ENCODE measurements at places on chromosomes 7 and 10.

DNA sequence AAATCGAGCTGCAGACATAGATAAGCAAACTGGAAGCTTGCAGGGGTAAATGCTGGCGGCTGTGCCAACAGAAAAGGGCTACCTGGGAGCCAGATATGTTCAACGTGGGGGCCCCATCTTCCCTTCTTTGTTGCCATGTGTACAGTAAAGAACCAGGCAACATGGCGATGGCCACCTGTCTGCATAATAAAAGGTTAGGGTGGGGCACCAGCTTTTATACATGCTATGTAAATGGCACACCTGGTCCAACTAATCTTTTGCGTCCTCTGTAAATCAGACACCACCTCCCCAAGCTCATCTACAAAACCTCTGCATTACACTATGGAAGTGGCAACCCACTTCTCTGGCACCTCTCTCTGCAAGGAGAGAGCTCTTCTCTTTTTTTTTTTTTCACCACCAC is 13.9 kb downstream of the BUD31 start:
- DNase-seq, result no peak

DNA sequence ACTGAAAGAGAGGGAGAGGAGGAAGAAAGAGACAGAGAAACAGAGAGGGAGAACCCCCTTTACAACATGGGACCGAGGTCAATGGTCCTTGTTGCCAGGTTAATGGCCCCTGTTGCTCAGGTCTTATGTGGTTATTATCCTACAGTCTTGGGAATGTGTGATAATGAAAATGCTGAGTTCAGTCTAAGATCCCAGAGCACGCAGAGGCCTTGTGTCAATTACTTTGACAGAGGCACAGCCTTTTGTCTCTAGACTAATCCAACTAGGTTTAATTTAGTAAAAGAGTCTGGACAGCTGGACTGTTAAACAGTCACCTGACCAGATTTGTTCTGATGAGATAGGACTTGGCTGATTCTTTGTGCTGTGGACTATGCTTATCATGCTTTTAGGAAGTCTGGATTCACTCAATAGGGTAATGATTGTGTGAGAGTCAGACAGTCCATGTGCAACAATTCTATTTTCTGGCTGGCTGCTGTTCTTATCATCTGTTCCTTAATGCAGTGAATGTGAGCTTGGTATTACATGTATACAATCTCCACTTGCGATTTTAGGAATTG is 157.4 kb upstream of the MAGI2 start:
- DNase-seq, result no peak

DNA sequence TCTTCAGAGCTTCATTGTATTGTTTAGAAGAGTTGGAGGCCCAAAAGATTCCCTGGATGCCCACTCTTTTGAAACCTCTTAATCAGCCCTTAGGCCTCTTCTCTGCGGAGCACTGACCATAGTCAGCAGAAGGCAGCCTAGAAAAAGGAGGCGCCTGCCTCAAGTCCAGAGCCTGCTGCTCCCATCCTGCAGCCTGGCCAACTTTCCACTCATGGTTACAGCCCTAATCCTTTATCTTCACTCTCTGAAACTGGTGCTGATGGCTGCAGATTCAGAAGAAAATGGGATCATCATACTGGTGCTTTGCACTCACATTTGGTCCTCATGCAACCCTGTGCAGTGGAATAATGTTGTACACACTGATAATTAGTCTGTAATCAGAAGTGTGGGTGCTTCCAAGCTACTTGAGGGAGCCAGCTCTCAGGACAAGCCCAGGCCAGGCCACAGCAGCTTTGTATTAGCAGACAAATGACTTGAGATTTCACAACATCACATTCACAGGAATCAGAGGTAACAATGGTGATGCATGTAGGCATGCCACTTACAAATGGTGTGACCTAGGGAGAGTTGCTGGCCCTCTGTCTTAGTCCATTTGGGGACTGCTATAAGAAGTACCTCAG is 272.9 kb downstream of the GALNT17 start:
- no peak for DNase-seq

DNA sequence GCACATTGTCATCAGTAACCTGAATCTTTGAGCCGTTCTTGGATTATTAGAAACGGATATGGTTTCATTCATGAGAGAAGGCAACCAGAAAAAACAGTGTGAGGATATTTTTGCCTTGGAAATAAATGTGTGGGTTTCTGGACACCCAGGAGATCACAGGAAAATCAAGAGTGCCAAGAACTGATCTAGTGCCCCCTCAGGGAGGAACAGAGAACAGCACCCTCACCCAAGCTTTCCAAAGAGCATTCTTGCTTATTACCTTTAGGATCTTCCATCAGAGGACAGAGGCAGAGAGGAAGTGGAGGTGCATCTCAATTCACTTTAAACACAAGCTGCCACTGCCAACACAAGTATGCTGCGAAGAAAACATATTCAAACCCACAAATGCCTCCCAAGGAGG is 851.5 kb upstream of the COBL start:
- DNase-seq, result no peak

DNA sequence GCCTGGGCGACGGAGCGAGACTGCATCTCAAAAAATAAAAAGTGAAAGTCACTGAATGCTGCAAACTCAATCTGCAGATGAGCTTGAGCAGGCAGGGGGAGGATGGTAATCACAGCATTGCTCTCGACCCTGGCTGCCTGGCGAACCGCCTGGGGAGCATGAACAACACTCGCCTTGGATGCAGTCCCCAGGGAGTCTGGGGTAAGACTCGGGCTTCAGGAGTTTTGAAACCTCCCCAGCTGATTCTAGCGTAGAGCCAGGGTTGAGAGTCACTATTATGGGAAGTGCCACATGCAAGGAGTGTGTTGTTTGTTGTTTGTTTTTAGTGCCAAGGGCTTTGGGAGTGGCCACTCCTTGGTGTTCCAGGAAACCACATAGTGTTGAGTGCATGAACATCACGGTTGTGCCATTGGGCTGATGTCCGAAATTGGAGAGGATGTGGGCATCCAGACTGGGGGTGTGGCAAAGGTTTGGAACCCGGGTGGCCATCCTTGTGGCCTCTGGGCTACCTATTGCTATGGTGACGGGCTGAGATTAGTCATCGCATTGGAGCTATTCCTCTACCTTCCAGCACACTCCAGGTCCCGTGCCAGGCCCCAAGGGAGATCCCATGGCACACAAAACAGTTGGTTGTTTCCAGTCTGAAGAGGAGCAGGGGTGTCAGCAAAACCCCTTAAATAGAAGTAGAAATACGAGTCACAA is 92.6 kb downstream of the RGS10 start:
- DNase-seq, result no peak

DNA sequence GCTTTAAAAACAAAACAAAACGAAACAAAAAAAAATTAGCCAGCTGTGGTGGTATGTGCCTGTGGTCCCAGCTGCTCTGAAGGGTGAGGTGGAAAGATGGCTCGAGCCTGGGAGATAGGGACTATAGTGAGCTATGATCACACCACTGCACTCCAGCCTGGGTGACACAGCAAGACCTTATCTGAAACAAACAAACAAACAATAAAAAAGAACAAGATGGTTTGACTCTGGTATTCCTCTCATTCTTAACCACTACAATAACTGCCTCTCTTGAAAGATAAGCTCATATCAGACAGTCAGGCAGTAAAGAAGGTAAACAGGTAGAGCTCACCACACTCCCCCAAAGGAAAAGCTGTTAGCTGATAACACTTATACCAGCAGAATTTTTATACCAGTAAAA is 14.1 kb upstream of the DUSP5 start:
- no peak for DNase-seq

GRCh38 chr10:128473911-128474310 is 347.7 kb upstream of the MKI67 start:
- DNase-seq, result no peak

DNA sequence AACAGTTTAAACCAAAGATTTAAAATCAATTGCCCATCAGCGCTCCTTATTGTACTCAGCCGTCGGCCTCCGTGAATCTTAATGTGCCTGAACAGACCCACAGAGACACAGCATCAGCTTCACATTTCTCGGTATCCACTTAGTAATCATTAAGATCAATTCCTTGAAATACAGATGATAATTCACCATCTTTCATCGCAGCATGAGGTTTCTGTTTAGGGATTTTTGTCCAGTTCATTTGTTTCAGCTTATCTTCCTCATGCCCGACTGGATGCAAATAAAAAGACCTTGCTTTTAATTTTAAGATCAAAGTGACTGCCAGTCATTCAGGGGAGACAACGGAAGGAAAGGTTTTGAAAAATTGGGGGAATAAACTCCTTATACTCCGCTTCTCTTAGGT is 207.8 kb downstream of the WDR37 start:
- DNase-seq, result no peak

GRCh38 chr7:20795361-20795760 is 8.7 kb upstream of the SP8 start:
- no peak for DNase-seq

DNA sequence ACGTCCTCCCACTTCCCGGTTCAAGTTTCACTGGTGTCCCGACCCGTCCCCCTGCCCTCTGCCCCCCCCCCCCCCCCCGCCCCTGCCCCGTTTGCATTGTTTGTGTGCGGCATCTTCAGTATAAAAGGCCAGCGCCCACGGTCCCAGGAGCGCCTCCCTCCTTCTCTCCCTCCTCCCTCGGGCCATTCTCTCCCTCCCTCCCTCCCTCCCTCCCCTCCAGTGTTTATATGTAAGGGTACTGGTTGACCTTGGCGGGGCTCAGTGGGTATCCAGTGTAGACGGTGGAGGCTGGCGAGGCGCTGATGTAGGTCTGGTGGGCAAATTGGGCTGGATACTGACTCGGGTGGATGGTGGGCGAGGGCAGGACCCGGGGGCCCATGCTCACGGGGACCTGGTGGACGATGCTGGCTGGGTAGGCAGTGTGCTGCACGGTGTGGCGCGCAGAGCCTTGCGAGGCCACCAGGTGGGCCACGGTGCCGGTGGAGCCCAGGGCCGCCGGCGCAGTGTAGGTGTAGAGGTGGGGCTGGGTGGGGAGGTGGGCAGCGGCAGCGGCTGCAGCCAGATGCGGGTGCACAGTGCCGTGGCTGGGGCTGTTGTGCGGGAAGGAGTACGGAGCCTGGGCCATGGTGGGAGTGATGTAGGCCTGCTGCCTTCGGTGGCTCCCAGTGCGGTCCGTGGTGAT is 49.4 kb downstream of the CLEC2L start:
- DNase-seq, result no peak

GRCh38 chr7:16758631-16759611 is 5.4 kb downstream of the TSPAN13 start:
- no peak for DNase-seq

DNA sequence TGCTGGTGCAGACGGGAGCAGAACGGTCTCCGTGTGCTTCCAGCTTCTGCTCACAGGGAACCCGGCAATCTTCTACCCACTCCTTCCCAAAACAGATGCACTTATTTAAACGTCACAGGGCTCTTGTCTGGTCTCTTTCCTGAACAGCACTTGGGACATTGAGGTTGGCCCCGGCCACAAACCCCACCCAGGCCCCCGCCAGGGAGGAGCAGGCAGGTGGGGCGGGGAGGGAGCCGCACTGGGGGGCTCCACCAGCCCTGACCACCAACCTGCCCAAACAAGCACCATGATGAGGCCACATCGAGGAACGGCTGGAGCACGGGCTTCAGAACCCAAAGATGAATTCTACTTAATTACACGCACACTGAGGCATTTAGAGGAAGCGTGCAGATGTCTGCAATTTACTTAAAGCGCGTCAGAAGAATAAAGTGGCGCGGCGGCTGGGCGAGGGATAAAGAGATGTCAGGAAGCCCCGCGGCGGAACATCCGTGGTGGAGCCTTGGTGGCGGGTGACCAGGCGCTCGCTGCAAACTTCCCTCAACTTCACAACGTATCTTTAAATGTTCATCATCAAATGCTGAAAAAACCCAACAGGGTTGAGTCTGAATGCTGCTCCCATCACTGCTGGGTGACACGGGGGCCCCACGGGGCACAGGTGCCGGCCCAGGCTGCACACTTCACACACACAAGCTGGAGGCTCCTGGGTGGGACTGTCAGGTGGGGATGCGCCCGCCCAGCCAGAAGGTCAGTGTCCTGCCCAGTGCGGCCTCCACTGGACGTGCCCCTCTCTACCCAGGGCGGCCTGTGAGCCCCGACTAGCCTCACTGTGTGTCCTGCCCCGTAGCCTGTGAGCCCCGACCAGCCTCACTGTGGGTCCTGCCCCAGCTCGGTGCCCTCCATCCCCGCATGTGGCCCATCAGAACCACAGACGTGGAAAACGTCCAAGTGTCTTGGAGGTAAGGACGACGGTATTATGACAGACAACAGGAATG is 279.2 kb downstream of the MAD1L1 start:
- DNase-seq, result no peak

DNA sequence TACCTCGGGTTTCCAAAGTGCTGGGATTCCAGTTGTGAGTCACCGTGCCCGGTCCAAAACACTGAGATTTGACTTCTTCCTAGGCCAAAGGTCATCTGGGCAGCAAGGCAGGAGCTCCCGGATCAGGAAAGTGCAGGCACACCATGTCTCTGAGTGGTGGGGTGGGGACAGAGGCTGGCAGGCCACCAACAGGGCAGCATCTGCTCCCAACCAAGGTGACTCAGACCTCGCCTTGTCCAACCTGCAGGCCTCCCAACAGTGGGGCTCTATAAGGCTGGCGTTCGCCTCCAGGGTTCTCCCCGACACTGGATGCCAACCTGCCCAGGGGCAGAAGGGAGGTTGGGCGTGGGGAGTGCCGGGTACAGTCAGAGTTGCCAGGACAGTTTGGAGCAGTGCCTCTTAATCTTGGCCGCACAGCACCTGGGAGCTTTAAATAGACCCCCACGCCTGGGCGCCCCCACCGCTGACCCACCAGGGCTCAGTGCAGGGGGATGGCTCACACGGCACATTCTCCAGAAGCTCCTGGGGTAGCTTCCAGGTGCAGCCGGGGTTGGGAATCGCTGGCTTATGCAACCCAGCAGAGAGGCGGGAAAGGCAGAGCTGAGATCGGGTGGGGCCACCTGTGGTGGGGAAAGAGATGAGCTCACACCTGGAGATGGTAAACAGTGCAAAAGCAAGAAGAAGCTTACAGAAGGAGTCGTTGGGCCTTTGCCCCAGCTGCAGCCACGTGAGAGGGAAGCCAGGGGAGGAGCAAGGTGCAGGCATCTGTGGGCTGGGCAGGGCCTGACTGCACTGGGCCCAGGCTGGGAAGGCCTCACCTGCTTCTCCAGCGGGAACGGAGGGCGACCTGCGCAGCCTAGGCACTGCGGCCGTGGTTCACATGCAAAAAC is 10.9 kb downstream of the CALML5 start:
- DNase-seq, result no peak

- DNase-seq, result no peak
Measured at GRCh38 chr7:106740806-106741205, 79.8 kb upstream of the CCDC71L start.

GRCh38 chr7:38822549-38822948 is 86.4 kb downstream of the VPS41 start:
- no peak for DNase-seq

DNA sequence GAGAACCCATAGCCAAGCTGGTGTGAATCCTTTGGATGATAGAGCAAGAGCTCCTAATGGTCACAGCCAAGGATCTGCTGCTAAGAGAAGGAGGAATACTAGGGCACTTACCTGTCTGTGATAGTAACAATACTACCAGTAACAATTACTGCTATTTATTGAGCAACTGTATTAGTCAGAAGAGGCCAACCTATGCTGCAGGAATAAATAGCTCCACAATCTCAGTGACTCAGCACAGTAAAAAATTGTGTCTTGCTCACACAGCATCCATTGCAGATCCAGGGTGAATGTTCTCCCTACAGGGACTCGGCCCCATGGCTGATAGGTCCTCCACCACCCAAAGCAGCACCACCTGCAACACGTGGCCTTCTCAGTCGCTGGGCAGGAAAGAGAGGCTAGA is 257.6 kb upstream of the ZMIZ1 start:
- no peak for DNase-seq

All from left renal cortex interstitium (tissue), 4 donors.